IPS DF 6.9 (cell line): ENCODE measurements at places on chromosomes 1 and 21.

DNA sequence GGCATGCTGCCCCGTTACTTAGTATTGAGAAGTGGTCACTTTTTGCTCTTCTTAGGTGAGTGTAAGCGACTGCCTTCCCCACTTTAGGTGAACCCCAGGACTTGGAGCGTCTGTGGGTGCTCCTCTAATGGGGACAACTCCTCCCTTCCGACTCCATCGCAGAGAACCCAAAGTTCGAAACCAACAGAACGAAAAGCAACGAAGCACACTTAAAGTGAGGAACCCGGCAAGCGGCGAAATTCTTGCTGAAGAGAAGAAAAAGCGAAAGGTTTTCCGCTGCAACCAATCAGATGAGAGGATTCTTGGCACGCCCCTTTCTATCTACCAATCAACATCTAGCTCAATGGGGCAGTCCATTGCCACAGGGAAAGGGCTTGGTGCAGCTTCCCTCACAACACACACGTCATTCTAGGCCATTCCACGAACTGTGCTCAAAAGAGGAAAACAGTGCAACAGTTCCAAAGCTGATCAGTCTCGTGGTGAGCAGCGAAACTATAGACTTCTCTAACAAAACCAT lies 709 bp upstream of the SUCO start:
- DNase-seq, result peak; percentile 95

- DNase-seq, result no peak
Observed at GRCh38 chr1:60448850-60449249, 375.3 kb upstream of the C1orf87 start.

DNA sequence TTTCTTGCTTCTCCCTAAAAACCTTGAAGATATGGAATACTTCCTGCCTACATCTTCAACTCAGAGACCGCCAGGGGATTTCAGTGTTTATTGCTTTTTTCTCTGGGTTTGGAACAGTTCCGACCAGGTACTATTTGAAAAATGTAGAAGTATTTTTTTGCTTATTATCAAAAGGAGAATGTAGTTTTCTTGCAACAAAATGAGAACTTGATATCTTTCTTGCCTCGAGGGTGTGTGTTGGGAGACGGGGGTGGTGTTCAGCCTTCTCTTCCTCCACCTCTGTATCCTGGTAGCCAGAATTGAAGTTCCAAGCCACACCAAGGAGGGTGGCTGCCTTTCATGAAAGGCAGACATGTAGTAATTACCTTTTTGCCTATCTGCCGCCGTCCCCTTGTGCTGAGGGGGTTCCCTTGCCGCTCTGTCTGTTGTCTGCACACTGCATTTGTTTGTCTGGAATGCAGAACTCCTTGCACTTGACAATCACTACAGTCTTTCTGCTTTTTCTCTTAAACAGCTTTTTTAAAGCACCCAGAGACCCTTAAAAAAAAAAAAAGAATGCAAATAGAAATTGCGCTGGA lies 212.1 kb downstream of the PBX1 start:
- DNase-seq, result no peak

GRCh38 chr21:44868707-44869106 lies 4.8 kb downstream of the PTTG1IP start:
- no peak for DNase-seq

DNA sequence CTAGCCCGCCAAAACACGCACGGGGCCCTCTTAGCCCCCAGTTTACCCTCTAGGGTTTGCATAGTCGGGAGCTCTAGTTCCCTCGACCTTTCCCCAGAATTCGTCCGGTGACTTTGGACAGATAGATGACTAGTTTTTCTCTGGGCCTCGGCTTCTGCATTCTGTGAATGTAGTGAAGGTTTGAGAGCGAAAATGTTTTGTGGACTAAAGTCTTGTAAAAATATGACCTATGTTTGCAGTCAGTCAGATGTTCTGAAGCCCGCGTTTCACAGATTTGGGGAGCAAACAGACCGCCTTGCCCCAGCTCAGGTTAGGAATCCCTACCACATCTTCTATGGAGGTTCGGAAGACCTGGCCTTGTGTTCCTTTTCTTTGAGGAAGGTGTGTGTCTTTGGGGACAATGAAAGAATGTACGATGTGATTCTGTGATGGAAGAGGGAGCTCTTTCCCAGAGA lies 401 bp downstream of the UQCRH start:
- no peak for DNase-seq

DNA sequence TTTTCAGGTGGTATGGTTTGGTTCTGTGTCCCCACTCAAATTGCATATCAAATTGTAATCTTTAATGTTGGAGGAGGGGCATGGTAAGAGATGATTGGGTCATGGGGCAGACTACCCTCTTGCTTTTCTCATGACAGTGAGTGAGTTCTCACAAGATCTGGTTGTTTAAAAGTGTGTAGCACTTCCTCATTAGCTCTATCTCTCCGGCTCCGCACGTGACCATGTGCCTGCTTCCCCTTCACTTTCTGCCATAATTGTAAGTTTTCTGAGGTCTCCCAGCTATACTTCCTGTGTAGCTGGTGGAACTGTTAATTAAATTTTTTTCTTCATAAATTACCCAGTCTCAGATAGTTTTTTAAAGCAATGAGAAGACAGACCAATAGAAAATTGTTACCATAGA lies 843.2 kb downstream of the AMY1C start:
- DNase-seq, result no peak

GRCh38 chr1:2242814-2243725 lies 15.0 kb downstream of the SKI start:
- DNase-seq, result no peak
